NCI-H446 treated with DMSO at 0.1 percent for 48 hours (cell line): ENCODE measurements at places on chromosomes 6 and 20.
A peak's percentile ranks its signal among the peaks of the same experiment; 100 is the strongest.

DNA sequence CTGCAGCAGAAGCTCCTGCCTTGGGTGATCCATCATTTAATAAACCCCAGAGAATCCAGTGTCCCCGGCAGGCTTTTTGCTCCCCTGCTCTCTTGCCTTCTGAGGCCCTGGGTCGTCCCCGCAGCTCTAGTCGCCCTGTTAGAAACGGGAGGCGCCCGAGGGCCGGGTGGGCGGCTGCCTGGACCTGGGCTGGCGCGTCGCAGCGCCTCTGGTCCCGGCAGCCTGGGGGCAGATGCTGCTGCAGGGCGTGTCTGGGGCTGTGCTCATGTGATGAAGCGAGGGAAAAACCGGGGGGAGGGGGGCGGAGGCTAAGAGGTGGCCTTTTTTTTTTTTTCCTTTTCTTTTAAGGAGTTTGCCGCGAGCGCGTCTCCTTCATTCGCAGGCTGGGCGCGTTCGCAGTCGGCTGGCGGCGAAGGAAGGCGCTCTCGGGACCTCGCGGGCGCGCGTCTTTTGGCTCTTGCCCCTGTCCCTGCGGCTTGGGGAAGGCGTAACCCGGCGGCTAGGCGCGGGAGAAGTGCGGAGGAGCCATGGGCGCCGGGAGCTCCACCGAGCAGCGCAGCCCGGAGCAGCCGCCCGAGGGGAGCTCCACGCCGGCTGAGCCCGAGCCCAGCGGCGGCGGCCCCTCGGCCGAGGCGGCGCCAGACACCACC is 394 bp downstream of the AKAP12 start:
- no peak for DNase-seq

GRCh38 chr6:20349225-20349624 is 52.5 kb upstream of the E2F3 start:
- DNase-seq = no peak

DNA sequence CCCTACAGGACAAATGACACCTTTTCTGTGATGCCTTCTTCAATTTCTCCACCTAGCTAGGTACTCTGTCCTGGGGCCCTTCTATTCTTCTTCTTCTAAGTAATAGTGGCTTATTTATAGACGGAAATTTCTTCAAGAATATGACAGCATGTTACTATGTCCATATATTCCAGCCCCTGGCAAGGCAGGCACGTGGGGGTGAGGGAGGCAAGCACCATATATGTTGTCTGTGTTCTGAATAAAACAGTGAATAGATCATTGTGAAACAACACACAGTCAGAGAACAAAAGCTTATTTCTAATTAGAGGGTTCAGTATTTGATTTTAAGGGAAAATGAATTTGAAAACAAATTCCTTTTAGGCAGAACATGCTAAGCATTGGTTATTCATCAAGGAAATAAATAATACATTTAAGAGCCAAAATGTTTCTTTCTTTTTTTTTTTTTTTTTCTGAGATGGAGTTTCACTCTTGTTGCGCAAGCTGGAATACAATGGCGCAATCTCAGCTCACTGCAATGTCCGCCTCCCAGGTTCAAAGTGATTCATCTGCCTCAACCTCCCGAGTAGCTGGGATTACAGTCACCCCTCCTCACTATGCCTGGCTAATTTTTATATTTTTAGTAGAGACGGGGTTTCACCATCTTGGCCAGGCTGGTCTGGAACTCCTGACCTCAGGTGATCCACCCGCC is 6.2 kb downstream of the HEBP2 start:
- no peak for DNase-seq

GRCh38 chr6:142316791-142317368 is 15.1 kb downstream of the ADGRG6 start:
- DNase-seq = no peak

- DNase-seq = no peak
Observed at GRCh38 chr20:37297066-37297736, 7.7 kb downstream of the MANBAL start.

DNA sequence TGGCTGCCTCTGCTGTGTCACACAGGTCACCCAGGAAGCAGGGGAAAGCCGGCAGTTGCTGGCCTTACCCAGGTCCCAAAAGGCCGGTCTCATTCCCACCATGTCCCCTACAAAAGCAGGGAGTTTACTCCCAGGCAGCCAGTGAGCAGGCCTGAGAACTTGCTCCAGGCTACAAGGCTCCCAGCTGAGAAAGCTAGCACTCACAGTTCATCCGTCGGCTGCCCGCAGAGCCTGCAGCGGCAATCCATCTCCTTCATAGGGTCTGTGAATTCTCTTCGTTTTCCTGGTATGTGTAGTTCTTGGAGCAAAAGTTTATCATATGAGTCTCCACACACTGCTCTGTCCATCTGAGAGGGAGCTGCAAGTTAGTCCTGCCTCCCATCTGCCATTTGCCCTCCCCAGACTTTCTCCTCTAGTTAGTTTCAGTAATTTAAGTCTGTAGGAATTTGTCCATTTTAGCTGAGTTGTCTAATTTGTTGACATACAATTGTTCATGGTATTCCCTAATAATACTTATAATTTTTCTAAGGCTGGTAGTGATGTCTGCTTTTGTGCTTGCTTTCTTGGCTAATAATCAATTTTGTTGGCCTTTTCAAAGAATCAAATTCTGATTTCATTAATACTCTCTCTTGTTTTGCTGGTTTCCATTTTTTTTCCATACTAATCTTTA is 135.6 kb downstream of the MAP3K4 start:
- no peak for DNase-seq

- DNase-seq = no peak
Observed at GRCh38 chr6:162050579-162050978, 677.0 kb downstream of the PRKN start.

- DNase-seq = no peak
Observed at GRCh38 chr6:14589175-14589574, 471.6 kb downstream of the CD83 start.

DNA sequence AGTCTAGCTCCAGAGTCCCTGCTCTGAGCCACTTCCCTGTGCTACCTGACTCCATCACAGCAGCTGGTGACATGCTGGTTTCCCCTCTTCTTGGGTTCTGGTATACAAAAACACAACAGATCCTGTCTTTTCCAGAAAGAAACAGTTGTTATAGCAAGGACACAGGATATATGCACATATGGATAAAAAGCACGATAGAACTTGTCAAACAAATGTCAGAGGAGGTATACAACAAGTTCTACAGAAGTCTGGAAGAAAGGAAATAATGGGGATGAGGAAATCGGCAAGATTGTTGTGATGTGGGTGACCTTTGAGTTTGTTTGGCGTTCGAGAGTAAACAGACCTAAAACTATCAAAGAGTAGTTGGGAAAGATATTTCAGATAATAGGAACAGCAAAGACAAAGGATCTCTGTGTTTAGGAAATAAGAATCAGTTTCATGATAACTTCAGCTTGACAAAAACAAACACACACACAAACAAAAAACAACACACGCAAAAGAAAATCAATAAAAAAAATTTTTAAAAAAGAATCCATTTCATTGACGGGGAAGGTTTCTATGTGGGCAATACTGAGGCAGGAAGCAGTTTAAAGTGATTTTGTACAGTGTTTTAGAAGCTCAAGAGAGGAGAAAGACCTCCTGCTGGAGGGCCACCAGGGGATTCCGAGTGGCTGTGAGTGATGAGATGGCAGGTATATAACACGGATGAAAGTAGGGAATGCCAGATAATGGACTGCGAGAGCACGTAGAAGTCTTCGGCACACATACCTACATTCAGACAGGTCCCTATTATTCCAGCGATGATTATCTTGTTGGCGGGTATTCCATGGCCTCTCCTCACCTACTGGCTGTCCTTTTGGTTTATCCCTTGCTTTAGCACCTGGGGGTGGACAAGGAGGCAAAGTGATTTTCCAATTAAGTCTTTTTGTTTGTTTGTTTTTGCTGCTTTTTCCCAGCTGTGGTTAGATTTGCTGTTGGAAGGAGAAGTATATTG is 174.9 kb downstream of the HS3ST5 start:
- DNase-seq = no peak

GRCh38 chr20:18004384-18005031 is 35.7 kb downstream of the MGME1 start:
- DNase-seq = peak; percentile 79

DNA sequence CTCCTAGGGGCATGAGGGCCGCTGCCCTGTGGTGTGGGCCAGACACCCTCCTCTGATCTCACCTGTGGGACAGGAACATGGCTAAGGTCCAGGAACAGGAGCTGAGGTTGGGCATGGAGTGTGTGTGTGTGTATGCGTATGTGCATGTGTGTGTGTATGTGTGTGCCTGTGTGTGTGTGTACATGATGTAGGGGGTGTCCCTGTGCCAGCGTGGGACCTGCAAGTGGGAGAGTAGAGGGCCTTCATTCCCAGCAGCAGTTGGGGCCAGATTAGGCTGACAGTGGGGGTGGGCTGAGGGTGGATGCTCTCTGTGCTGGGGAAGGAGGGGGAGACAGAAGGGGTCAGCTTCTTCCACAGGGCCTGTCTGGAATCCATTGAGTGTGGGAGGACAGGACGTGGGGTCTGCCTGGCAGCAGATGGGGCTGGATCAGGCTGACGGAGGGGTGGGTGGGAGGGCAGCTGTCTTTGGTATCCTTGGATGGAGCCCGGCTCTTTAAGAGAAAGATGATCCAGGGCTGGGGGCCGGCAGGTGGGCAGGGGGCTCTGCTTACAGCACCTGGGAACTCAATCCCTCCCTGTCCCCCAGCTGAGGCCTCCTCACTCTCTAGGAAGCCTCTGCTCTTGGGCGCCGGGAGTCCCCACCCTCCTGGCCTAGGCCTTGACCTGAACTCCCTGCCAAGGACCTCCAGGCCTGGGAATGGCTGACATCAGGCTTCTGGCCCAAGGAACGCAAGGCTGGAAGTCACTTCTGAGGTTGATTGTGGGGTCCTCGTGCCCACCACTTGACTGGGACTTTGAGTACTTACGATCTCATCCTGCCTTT is 44.0 kb downstream of the SPDEF start:
- no peak for DNase-seq

DNA sequence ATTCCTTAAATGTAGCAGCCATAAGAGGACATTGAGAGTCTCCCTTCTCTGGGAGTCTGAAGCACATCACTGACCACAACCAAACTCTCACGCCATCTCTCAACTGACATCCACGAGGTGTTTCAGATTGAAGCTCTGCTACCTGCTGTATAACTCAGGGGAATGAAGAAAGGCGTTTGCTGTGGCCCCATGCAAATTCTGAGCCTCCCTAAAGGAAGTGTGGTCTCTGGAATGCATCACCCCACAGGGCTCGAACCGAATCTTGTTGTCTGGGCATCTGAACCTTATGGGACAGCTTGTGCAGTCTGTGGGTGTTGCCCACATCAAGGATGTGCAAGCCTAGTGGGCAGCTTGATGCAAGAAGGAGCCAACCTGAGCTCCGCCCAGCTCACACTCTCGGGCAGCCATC is 10.9 kb downstream of the PMEPA1 start:
- DNase-seq = no peak

DNA sequence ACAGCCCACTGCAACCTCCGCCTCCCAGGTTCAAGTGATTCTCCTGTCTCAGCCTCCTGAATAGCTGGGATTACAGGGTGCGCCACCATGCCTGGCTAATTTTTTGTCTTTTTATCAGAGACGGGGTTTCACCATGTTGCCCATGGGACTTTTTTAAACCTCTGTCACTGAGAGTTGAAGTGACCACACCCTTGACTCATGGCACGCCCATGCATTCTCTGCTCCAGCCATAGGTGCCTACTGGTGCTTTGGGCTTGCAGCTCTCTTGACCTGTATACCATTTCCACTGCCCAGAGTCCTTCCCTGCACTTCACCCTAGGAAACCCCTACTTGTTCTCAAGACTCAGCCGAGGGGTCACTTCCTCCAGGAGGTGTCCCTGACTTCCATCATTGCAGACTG is 2.4 kb upstream of the SCRT2 start:
- DNase-seq = no peak

- DNase-seq = no peak
Observed at GRCh38 chr6:127103482-127103881, 15.0 kb upstream of the RSPO3 start.

DNA sequence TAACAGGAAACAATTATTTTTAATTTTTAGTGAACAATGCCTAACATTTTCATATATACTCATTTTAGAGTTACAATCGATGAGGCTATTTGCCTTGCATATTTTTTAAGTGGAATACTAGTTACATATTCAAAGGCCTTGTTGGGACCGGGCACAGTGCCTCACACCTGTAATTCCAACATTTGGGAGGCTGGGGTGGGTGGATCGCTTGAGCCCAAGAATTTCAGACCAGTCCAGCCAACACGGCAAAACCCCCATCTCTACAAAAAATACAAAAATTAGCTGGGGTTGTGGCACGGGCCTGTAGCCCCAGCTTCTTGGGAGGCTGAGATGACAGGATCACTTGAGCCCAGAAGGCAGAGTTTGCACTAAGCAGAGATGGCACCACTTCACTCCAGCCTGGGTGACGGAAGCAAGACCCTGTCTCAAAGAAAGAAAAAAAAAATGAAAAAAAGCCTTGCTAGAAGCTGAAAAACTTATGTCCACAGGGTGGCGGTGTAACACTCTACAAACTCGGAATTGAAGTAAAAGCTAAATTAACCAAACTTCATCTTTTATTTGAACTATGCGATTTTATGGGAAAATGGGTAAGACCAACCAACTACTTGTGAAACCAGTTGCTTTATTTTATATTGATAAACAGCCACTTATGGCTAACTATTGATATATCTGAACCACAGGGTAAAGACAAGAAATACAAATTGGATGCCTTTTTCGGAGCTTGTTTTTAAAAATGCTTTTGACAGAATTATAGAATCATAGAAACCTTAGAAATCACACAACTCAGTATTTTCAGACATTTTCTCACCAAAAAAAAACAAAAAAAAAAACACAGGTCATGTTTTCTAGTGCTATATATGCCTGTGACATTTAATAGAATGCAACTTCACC is 24.1 kb upstream of the ROS1 start:
- peak; percentile 37 for DNase-seq

DNA sequence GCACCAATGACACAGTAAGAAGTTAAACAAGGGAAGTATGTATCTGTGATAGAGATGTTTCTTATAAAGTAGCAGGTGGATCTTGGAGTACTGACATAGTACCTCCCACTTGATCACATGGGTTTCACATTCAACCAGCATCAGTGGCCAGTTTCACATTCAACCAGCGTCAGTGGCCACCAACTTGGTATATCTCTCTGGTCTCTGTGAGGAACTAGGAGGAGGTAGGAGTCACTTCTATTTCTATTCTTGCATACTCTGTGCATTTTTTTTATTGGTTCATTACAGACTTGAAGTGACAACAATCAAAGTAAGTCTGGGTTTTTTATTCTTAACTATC is 200.3 kb upstream of the SIM1 start:
- no peak for DNase-seq

GRCh38 chr6:166485651-166486535 is 100.6 kb downstream of the RAMACL start:
- DNase-seq = no peak

GRCh38 chr20:37885042-37885441 is 17.9 kb upstream of the VSTM2L start:
- no peak for DNase-seq

- DNase-seq = no peak
Observed at GRCh38 chr6:39831701-39832100, 39.5 kb downstream of the DAAM2 start.

GRCh38 chr6:25927756-25928216 is 2.7 kb downstream of the SLC17A2 start:
- DNase-seq = no peak

GRCh38 chr6:3088968-3089367 is 20.7 kb downstream of the RIPK1 start:
- DNase-seq = no peak

- DNase-seq = peak; percentile 93
Observed at GRCh38 chr20:48186915-48187314, 401.6 kb upstream of the SULF2 start.

- DNase-seq = no peak
Observed at GRCh38 chr20:14407336-14407735, 69.9 kb upstream of the FLRT3 start.

- peak; percentile 80 for DNase-seq
Observed at GRCh38 chr6:3766214-3766613, 14.7 kb upstream of the PXDC1 start.

GRCh38 chr6:31737315-31737990 is 1.1 kb upstream of the CLIC1 start:
- no peak for DNase-seq
